ENCODE measurements at places on chromosomes 16 and 17. TPM values are rescaled to one million over a fixed set of nuclear protein-coding genes. Genes with fewer than 3 reads are reported as not detected.

PIRT gene
- not detected for total RNA-seq

HS3ST6 gene
- total RNA-seq = not detected

ESRP2 gene
- total RNA-seq = 0.07 TPM

MMP28 gene
- 0.65 TPM for total RNA-seq

CFAP97D1 gene
- not detected for total RNA-seq

TMEM186 gene
- 6.6 TPM for total RNA-seq

KRTAP1-5 gene
- total RNA-seq = 1.6 TPM

ADGRG3 gene
- total RNA-seq = not detected

CDK5R1 gene
- 0.78 TPM for total RNA-seq

PRSS22 gene
- total RNA-seq = not detected

TMEM114 gene
- not detected for total RNA-seq

KRT39 gene
- total RNA-seq = not detected

KRT24 gene
- not detected for total RNA-seq

IFT20 gene
- total RNA-seq = 56.0 TPM

CD300H gene
- total RNA-seq = not detected

TPSG1 gene
- total RNA-seq = not detected

TOX3 gene
- total RNA-seq = not detected

SHCBP1 gene
- total RNA-seq = 3.8 TPM

OR3A2 gene
- total RNA-seq = 0.20 TPM

VMO1 gene
- total RNA-seq = 0.33 TPM

FOXN1 gene
- not detected for total RNA-seq

PPP1R1B gene
- total RNA-seq = 0.91 TPM

TEDC2 gene
- 2.8 TPM for total RNA-seq

QRICH2 gene
- 5.5 TPM for total RNA-seq

EVPLL gene
- total RNA-seq = not detected

Data from smooth muscle cell of the pulmonary artery (primary cell).